ENCODE measurements at places on chromosomes 1 and 21.
A peak's percentile ranks its signal among the peaks of the same experiment; 100 is the strongest.

GRCh38 chr1:54094001-54094729 is 40.8 kb downstream of the TCEANC2 start:
- no peak for DNase-seq

DNA sequence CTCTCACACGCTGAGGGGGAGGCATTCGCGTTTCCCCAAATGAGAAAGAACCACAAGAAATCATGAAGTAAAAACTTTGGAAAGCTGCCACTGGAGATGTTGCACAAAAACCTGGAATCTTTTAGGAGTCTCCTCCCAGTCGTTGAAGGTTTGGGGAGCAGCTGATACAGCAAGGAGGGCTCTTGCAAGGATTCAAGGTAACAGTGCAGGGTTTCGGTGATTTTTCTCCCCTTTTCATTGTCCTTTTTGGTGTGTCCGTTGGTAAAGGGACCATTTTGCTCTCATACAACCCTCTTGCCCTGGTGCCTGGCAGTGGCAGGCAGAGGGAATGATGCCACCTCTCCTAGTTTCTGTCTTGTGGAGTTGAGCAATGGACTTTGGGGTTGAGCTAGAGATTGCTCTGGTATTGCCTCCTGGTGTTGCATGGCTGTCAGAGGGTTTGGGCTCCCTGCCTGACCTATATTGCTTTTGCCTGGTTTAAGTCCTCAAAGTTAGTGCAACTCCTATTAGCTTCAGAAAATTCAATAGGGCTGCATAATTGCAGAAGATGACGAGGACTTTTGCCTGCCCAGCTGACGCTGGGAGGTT is 872 bp downstream of the BRINP2 start:
- DNase-seq: no peak

DNA sequence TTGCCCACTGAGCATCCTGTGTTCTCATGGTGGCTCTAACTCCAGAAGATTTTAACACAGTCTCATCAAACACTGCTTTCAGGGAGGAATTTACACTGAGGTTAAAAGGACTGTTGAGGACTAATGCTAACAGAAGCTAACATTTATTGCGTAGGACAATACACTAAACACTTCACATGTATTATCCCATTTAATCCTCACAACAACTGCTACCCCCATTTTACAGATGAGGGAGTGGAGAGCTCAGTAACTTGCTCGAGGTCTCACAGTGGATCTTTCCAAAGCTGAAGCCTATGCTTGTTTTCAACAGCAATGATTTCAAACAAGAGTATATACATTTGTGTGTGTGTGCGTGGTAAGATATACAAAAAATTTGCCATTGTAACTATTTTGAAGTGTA is 13.9 kb downstream of the ATF3 start:
- no peak for DNase-seq

GRCh38 chr21:45286671-45287437 is 841 bp downstream of the POFUT2 start:
- DNase-seq: no peak

DNA sequence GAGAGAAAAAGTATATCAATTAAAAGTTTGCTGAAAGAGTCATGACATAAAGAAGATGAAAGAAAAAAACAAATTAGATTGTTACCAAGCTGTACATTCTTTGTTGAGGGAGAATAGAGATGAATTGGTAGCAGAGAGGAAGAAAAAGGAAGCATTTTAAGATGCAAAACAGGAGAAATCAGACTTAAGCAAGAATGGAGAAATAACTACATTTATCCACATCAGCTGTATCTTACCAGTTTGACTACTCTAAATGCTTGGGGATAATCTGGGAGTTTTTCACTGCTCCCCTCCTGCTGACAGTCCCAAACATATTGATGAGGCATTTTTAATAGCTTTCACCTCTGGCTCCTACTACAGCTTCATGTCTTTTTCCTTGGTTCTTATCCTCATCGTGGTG is 16.8 kb upstream of the PTPRC start:
- no peak for DNase-seq

DNA sequence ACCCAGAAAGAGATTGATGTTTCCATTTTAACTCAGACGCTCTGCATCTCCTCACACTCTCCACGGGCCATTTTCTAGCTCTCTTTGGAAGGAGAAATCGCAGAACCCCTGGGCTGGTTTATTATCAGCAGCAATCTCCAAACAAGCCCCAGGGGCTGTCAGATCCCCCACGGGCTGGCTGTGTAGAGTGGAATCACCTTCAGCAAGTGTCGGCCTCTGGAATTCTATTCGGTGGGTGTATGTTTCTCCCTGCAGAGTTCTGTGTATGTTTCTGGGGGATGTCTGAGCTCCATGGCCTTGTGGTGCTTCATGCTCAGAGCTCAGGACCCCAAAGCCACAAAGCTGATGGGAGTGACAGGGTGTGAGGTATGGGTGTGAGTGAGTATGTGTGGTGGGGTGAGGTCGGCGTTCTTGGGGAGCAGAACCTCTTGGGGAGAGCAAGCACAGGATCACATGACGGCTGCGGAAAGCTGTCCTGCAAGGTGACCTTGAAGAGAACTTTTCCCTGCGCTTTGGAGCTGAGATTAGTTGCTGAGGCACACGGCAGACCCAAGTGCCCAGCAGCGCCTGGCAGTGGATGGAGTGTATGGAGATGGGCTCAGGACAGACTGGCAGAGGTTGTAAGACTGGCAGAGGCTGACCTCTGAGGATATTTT is 489 bp downstream of the ACOT11 start:
- no peak for DNase-seq

GRCh38 chr1:229410692-229411433 is 23.0 kb downstream of the ACTA1 start:
- DNase-seq: no peak

GRCh38 chr21:37339552-37339939 is 27.0 kb upstream of the DYRK1A start:
- no peak for DNase-seq

- no peak for DNase-seq
Measured at GRCh38 chr1:15207829-15208429, 39.1 kb upstream of the FHAD1 start.

GRCh38 chr1:39926343-39926793 is 24.7 kb upstream of the MYCL start:
- DNase-seq: no peak

DNA sequence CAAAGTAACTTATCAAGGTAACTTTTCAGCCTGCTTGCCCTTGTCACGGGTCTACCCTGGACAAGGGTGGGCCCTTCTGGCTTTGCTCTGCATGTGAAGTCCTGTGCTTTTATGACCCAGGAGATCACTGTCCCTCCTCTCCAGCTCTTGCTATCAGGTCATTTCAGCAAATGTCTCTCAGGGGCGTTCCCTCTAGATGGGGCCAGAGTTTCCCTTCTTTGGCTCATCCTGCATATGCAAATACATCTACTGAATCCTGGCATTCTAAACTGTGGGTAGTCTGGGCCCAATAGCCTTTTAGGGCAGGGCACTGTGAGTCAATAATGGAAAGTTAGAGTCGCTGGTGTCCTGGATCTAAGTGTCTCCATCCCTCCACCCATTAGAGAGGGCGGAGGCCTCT is 366.9 kb upstream of the USP24 start:
- no peak for DNase-seq

DNA sequence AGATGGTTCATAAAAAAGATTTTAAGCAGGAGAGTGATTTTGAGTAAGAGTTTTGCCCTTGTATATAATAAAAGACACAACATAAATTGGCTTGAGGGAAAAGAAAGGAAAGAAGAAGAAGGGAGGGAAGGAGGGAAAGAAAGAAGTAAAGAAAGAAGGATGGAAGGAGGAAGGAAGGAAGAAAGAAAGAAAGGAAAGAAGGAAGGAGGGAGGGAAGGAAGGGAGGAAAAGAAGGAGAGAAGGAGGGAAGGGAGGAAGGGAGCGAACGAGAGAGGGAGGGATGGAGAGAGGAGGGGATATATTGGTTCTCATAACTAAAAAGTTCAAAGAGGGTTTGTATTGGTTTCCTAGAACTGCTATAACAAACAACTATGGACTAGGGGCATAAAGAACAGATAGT is 62.2 kb upstream of the PAX7 start:
- no peak for DNase-seq

GRCh38 chr1:1069056-1069710 is 4.9 kb downstream of the RNF223 start:
- peak; percentile 86 for DNase-seq

DNA sequence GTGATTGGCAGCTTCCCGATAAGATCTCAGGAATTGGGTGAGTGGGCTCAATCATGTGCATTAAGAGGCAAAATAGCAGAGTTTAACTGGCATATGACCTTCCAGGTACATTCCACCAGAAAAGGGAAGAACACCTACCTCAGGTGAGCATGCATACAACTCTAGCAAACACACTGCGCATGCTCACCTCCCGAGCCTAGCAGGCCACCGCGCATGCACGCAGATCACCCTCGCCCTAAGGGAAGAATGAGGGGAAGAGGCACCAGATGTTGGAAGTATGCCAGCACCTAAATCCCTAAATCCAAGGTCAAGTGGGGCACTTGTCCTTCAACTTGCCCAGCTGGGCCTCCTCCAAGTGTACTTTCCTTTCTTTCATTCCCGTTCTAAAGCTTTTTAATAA is 23.6 kb upstream of the CBR3 start:
- no peak for DNase-seq

GRCh38 chr1:90361026-90361425 is 356.1 kb downstream of the BARHL2 start:
- no peak for DNase-seq

DNA sequence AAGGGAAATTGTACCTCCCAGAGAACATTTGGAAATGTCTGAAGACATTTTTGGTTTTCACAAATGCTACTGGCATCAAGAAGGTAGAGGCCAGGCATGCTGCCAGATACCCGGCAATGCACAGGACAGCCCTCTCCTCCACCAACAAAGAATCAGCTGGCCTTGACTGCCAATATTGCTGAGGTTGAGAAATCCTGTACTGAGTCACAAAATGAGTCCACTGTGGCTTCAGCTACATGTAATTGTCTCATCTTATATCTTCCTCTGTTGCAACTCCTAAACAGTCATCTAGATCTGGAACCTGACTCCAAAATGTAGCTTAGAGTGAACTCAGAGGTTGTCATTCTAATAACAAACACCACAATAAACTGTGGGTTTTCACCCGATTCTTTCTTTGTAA is 327.5 kb upstream of the POGK start:
- DNase-seq: no peak

- DNase-seq: no peak
Measured at GRCh38 chr1:41169799-41170180, 72.3 kb downstream of the SCMH1 start.
